ENCODE measurements at places on chromosomes 7 and 10.

- no peak for DNase-seq
Measured at GRCh38 chr10:30411263-30411662, 22.7 kb upstream of the MAP3K8 start.

DNA sequence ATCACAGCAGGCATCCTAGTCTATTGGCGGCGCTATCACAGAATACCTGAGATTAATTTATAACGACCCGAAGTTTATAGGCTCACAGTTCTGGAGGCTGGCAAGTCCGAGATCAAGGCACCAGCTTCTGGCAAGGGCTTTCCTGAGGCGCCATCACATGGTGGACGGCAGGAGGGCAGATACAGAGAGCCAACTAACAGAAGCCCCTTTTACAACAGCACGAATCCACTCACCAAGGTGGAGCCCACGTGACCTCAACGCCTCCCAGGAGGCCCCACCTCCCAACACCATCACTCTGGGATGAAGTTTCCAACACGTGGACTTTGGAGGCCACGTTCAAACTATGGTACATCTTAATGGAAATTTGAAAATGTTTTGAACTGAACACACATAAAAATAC lies 255.3 kb downstream of the ELFN1 start:
- DNase-seq: no peak

DNA sequence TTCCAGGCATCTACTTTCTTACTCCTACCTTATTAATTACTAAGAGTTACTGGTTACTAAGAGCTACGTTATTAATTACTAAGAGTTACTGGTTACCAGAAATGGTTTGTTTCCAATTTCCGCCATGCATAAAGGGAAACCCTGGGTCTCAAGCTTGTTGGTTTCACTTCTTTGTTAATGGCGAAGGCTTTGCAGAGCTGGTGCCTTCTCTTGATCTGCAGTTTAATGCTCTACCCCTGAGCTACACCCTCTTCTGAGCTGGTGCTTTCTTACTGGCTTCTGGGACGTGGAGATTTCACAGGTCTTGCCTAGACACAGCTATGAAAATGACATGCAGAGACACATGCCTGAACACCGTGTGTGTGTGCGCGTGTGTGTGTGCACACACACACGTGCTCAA lies 560 bp downstream of the CPA4 start:
- DNase-seq: no peak

GRCh38 chr10:36671607-36672006 lies 453.8 kb upstream of the ANKRD30A start:
- DNase-seq: no peak

DNA sequence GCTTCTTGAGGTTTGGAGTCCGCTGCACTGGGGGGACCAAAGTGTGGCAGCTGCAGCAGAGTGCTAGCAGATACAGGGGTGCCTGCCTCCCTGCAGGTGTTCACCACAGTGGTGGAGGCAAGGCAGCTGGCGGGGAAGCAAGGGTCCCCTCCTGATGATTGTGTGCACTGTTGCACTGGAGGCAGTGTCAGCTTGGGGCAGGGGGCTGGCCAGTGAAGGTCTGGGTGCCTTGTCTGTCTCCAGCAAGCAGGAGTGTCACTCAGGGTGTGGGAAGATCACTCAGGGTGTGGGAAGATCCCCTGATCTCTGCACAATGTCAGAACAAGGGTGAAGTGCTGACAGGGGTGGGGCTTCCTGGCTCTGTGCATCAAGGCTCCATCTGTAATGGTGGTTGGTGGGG lies 36.3 kb upstream of the PPP1R3A start:
- DNase-seq: no peak

DNA sequence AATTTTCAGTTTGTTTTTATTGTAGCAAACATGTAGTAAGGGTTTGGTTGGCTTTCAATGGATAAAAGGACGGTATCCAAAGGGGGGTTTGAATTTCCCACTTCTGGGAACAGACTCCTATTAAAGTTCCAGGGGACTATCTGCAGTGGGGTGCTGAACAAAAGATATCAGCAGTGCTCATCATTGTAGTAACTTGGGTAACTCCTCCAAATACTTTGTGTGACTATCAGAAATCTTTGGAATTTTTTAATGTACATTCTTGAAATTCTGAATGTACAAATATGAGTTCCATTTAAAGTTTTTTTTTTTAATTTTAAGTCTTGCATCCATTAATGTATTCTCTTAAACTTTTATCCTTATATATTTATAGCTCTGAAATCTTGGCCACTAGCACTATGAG lies 42.1 kb downstream of the CYP51A1 start:
- no peak for DNase-seq

DNA sequence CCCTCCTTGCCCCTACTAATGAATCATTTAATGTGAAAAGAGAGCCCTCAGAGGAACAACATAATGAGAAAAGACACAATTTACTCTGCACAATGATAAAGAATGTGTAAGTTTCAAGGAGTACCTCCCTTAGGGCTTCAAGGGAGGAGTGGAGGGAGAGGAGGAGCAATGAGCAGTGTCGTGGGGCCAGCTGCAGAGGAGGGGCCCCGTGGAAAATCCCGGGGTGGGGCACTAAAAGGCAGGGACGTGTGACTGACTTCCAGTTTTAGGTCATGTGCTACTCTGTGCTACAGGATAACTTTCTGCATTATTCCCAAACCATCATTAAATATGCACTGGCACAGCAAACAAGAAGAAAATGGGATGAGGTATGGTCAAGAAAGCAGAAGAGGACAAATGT lies 108.1 kb downstream of the ANLN start:
- DNase-seq: no peak

DNA sequence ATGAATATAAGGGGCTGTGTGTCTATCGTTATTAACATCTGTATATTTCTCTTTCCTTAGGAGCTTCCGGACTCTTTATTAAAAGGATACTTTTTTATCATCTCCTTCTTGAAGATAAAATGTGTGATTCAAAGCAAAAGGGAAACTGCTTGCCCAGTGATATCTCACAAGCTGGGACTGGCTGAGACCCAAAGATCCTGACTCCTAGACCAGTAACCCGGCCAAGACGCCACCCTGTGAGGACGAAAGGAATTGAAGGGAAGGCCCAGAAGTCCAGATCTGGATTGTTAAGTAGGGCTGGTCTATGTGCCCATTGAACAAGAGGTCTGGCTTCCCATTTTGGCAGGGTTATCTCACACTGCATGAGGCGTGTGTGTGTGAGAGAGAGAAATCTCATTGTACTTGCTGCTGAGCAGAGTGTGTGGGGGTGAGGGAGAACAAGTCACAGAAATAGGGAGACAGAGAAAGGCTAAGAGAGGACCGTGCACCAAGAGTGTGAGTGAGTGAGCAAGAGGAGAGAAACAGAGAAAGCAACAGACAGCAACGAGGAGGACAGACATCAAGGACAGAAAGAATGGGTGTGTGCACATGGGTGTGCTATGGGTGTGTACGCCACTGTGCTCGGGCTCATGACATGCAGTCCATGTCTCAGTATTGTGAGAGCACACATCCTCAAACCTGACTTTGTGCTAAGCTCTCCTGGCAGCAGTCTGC lies 75.4 kb downstream of the PLXNA4 start:
- DNase-seq: no peak

GRCh38 chr7:82194016-82194643 lies 249.4 kb downstream of the CACNA2D1 start:
- DNase-seq: no peak

GRCh38 chr10:84138478-84139125 lies 707 bp upstream of the GHITM start:
- DNase-seq: peak; percentile 52

- no peak for DNase-seq
Measured at GRCh38 chr10:70228491-70228890, 4.7 kb downstream of the PPA1 start.

DNA sequence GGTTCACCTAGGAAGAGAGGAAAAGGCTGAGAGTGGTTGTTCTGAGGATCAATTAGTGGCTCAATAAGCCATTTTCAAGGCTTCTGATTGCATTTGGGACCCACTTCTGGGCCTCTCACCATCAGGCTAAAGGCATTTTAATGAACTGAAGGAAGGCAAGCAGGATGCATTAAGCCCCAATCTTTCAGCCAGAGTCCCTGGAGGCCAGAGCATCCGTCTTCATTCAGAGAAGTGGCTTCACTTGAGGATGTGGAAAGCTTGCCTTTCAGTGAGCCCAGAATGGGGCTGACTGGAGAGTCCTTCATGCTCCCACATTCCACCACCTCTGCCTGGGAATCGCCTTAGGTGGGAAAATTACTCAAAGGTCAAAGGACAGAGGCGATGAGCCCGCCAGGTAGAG lies 41.8 kb downstream of the COL17A1 start:
- no peak for DNase-seq

- no peak for DNase-seq
Measured at GRCh38 chr10:14010101-14010558, 320.6 kb downstream of the FRMD4A start.

- DNase-seq: no peak
Measured at GRCh38 chr7:99120916-99121315, 23.0 kb downstream of the SMURF1 start.

- DNase-seq: no peak
Measured at GRCh38 chr7:50860174-50860573, 77.5 kb upstream of the GRB10 start.

DNA sequence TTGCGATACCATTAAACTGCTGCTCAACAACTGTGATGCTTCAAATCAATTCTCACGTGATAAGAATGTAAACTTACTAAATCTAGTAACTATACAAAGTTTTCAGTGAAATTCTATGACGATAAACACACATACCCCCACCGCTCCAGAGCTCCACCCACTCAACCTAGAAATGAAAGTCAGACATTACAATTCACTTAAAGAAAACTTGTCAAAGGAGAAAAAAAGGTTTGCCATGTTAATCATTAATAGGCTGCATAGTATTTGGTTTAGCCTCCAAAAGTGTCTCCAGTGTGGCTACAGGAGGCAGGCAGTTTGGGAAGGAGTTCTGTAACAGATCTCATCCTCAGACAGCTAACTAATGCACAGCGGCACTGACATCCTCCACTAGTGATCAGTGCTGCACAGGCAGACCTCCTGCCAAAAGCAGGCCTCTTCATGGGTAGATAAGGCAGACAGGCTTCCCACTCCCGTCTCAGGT lies 3.1 kb downstream of the HERPUD2 start:
- no peak for DNase-seq

DNA sequence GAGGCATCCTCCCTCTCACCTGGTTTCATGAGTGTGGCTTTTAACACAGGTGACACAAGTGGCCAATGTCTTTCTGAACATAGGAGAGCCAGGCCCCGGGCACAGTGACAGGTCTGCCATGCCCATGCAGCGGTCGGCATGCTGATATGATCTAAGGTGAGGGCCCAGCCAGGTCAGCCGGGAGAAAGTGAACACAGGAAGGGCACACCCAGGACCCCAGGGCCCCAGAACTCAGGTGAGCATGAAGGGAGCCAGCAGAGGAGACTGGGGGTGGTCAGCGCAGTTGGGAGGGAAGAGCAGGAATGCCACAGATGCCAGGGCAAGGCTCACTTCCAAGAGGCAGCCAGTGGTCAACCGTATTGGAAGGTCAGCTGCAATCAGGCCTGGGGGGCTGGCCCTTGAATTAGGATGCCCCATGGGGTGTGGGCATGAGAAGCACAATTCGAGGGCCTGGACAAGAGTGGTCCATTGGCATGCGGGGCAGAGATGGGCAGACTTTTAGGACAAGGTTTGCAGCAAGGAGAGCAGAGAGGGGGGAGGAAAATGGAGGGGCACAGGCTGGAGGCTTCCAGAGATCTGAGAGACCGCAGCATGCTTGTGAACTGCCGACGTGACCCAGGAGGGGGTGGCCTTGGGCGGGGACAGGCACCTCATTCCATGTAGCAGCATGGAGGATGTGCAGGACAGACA lies 3.9 kb upstream of the INPP5A start:
- no peak for DNase-seq

DNA sequence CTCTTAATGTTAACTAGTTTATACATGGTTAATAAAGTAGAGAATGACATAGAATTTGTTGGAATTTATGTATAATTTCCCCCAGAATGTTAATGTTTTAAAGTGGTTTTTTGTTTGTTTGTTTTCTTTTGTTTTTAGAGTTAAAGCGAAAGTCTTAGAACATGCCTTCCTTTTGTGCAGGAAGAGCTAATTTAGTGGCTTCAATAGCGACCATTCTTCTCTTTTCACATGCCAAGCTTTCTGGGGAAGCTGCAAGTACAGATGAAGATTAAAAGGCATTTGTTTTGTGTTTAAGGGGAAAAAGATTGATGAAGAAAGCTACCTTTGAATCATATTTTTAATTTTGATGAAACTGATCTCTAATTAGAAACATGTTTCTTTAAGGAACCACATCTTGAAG lies 256.3 kb upstream of the CSTF2T start:
- DNase-seq: no peak

- no peak for DNase-seq
Measured at GRCh38 chr7:29132980-29133379, 13.4 kb downstream of the CPVL start.

GRCh38 chr7:102425639-102426267 lies 7.6 kb upstream of the ORAI2 start:
- DNase-seq: peak; percentile 82

GRCh38 chr10:103921750-103922195 lies 3.8 kb upstream of the STN1 start:
- DNase-seq: no peak

DNA sequence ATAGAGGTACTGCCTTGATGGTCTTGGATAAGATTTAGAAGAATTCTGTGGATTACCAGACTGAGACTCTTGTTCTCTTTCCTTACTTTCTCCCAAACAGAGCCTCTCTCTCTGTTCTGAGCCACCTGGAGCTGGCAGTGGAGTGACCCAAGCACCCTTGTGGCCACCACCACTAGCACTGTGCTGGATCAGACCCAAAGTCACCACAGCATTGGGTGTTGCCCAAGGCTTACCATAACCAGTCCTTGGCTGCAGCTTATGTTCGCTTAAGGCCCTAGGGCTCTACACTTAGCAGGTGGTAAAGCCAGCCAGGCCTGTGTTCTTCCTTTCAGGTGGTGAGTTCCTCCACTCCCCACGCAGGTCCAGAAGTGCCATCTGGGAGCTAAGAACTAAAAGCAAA lies 79.8 kb downstream of the SEM1 start:
- DNase-seq: no peak

GRCh38 chr7:73519867-73520672 lies 2.0 kb downstream of the BAZ1B start:
- DNase-seq: no peak

DNA sequence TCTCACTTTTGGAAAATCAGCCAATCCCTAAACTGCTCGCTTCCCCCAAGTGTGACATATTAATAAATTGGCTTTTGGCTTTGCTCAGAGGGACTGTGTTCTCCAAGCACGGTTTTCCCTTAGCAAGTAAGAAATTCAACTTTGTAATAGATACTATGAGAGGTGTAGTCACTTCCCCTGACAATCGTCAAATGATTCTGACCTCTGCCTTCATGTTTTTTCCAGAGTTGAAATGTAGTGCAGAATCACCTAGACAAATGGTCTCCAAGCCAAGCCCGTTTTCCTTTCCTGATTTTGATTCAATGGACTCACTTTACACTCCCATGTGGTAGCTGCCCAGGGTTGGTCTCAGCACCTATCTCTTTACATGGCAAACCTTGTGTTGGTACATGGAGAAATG lies 99.1 kb downstream of the ARL4A start:
- DNase-seq: no peak

GRCh38 chr7:72321637-72322036 lies 90.5 kb downstream of the CALN1 start:
- no peak for DNase-seq

- DNase-seq: no peak
Measured at GRCh38 chr10:48768144-48768766, 83.6 kb downstream of the WDFY4 start.

- DNase-seq: no peak
Measured at GRCh38 chr10:46541017-46541661, 15.3 kb downstream of the GPRIN2 start.

Data from stimulated activated CD8-positive, alpha-beta memory T cell treated with anti-CD3 and anti-CD28 coated beads, Interleukin-7, amount 100 ng/mL, for 4 hours (primary cell).